ENCODE measurements at places on chromosomes 5 and 9. TPM values are rescaled to one million over a fixed set of nuclear protein-coding genes. Genes with fewer than 3 reads are reported as not detected.

The NR4A3 gene
- 1.3 TPM for polyA plus RNA-seq

The HEMGN gene
- 2.5 TPM for polyA plus RNA-seq

The SKP1 gene
- 660 TPM for polyA plus RNA-seq

The LIX1 gene
- 4.3 TPM for polyA plus RNA-seq

The PHYKPL gene
- polyA plus RNA-seq: 53.5 TPM

The ORM2 gene
- polyA plus RNA-seq: not detected

The LAMC3 gene
- 23.6 TPM for polyA plus RNA-seq

The CCDC171 gene
- polyA plus RNA-seq: 6.6 TPM

- no peak for DNase-seq
Measured at GRCh38 chr9:92974761-92975755, 27.7 kb downstream of the FGD3 start.

DNA sequence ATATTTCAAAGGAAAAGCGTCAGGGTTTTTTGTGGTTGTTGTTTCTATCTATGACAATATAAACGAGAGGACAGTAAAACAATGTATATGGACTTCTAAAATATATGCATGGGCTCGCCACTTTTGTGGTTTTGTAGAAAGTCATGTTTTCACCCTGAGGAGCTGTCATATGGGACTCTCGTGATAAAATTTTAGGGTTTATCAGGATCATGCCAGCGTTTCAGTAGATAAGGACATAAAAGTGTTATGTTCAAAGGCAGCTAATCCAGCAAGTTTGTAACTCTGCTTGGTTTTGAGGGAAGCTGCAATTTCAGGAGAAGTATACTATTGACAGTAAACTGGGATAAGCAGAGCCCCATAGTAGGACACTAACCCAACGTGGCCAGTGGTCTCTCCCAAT is 120.3 kb downstream of the CDC42SE2 start:
- DNase-seq: no peak

DNA sequence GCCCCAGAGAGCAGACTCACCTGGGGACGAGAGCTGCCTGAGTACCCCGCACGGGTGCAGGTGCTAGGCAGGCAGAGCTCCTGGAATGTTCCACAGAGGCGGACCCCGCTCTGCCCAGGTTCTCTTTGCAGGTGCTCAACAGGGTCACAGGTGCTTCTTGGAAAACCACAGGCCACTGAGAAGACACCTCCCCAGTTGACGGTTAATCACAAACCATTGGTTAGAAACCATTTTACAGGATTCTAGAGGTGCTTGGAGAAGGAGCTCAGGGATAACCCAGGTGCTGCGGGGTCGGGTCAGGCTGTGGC is 17.3 kb upstream of the SLC6A19 start:
- DNase-seq: no peak

DNA sequence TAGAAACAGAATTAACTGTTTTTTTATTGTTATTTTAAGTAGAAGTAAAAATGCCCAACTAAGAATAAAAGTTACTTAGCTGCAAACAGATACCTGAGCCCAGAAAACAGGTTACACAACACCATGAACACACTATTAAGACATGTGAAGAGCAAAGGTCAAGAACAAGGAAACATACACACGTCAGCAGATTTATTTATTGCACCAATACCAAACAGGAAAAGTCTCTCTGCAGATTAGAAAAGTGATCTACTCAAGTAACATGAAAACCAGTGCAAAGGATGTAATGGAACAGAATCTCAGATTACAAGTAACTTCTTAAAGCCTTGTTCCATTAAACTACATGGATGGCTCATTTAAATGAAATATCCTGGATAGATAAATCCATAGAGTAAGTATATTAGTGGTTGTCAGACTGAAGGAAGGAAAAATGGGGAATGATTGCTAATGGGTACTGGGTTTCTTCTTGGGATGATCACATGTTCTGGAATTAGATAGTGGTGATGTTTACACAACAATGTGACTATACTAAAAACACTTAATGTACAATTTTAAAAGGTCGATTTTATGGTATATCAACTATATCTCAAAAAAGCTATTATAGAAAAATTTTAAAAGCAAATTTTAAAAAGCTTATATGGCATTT is 6.1 kb downstream of the SAR1B start:
- no peak for DNase-seq

DNA sequence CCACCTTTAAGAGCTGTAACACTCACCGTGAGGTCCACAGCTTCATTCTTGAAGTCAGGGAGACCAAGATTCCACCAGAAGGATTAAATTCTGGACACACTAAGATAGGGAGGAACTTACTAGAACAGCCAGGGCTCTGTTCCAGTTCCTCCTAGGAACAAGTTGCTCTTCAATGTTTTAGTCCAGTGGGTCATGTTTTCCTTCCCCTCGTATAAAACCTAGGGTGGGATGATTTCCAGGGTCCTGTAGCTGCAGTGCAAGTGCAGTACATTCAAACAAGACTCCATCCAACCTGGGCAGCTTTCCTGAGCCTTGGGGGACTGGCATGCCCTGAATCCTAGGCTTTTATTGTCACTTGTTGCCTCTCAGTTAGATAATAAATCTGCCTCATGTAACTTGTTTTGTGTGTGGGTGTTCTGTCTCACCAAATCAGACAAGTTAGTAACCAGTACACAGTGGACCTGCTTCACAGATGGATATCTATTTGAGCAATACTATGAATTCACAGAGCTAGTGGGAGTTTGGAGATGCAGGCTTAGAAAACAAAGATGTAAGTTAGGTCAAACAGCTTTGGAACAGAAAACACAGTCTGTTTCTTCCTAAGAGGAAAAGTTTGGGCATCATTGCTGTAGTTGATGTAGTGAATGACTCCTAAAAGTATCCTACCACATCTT is 405.6 kb downstream of the GABRG2 start:
- no peak for DNase-seq

GRCh38 chr9:20369391-20369790 is 252.9 kb downstream of the MLLT3 start:
- no peak for DNase-seq

GRCh38 chr5:664343-664993 is 28.7 kb downstream of the TPPP start:
- no peak for DNase-seq

DNA sequence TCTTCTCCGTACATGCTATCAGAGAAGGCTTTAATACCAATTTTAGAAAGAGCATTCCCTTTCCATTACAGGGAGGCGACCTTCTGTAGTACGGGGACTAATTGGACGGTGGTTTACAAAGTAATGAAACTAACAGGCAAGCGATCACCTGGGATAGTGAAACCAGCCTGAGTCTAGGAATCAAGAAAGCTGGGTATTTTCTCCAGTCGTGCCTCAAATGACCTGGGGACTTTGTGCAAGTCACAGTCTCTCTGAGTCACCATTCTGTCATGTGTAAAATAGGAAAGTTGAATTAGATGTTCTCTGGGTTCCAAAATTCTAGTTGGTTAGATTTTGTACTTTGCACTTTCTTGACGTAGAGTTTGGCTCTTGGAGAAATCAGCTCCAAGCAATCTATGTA is 22.7 kb upstream of the SSBP2 start:
- DNase-seq: no peak

DNA sequence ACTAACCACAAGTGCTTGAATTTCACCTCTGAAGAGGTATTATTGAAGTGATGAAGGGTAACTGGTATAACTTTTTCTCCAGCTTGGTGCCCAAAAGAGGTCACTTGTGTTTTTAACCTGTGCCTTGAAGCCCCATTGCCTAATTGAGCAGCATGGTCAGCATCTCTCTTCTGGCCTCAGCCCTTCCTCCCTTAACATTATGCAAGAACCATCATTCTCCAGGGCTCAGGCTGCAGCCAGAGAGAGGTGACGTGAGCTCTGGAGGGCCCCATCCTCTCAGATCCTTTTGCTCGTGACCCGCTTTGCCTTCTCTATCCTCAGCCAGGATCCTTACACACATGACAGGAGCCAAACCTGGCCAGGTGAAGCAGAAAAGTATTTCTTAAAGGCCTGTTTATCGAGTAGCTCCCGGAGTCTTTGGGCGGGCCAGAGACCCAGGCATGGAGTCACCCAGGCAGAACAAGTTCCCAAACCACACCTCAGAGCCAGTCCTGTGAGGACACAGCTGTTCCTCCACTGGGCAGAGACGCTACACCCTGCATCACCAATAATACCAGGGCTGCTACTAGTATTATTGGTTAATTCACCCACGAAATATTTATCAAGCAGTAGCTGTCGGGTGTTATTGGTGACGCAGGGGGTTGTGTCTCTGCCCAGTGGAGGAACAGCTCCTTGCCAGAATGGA is 29.6 kb upstream of the BOD1 start:
- no peak for DNase-seq

GRCh38 chr5:109718216-109718615 is 28.5 kb downstream of the MAN2A1 start:
- DNase-seq: no peak

GRCh38 chr9:84330246-84330645 is 10.3 kb downstream of the SLC28A3 start:
- no peak for DNase-seq

GRCh38 chr9:84974258-84974657 is 304.7 kb downstream of the NTRK2 start:
- no peak for DNase-seq

GRCh38 chr5:54643685-54644106 is 126.1 kb downstream of the SNX18 start:
- DNase-seq: no peak
